CD4-positive, alpha-beta T cell treated with Interleukin-17A for 4 hours (primary cell): ENCODE measurements at places on chromosomes 2 and 18.

GRCh38 chr2:101231937-101232730, 20.6 kb upstream of the CNOT11 start:
- no peak for DNase-seq

GRCh38 chr18:51278045-51278649, 80.7 kb upstream of the MEX3C start:
- peak; percentile 9 for DNase-seq

- DNase-seq: no peak
These were observed 1212.4 kb downstream of the LRP1B start for GRCh38 chr2:140918426-140918825.

DNA sequence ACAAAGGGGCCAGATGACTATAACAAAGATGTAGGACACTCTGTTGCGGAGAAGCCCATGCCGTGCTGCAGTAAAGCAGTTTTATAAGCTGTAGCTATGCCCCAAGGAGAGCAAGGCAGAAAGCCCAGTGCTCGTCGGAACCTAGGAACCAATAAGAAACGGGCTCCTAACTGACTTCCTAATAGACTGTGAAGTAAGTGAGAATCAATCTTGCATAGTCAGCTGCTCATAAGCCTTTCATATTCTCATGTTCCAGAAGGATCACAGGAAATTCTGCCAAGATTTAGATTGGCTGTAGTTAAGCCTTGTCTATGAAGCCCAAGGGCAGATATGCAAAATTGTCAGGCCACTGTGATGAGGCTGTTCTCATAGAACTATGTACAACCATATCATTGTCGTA, 98.4 kb downstream of the RTTN start:
- no peak for DNase-seq

GRCh38 chr2:18500333-18500732, 60.1 kb downstream of the RDH14 start:
- no peak for DNase-seq

- no peak for DNase-seq
These were observed 6.0 kb upstream of the CTLA4 start for GRCh38 chr2:203861607-203862006.

GRCh38 chr2:176099728-176100546, at the start of gene HOXD12:
Gene HOXD12 (plus strand): TSS chr2:176099795. CDS start chr2:176099802, 7 bp downstream.
- no peak for DNase-seq

DNA sequence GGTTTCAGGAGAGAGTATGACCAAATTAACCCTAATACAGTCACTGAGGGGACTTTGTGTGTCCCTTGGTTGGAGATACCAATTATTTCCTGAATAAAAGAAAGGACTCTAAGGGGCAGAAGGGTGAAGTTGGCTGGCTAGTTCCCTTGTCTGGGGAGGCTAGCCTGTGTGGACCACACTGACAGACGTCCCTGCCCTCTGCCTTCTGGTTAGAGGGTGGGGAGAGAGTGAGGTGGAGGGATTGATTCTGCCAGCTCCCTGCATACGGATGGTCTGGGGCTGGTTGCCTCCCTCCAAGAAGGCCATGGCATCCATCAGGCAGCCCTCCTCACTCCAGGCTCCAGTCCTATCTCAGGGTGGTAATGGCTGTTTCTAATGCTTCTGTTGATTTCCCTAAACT, 37.4 kb upstream of the AFF3 start:
- DNase-seq: no peak

DNA sequence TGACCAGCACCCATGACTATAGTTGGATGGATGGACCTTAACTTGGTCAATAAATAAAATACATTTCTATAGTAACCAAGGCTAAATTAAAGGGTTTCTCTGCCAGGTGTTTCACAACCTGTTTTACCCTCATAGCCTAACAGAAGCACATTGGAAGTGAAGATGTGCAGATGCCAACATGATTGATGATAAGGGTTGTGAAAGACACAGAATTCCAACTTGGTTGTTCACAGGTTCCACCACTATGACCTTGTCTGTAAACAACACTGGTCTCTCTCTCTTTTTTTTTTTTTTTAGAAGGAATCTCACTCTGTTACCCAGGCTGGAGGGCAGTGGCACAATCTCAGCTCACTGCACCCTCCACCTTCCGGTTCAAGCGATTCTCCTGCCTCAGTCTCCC, 37.5 kb upstream of the PTH2R start:
- DNase-seq: no peak

DNA sequence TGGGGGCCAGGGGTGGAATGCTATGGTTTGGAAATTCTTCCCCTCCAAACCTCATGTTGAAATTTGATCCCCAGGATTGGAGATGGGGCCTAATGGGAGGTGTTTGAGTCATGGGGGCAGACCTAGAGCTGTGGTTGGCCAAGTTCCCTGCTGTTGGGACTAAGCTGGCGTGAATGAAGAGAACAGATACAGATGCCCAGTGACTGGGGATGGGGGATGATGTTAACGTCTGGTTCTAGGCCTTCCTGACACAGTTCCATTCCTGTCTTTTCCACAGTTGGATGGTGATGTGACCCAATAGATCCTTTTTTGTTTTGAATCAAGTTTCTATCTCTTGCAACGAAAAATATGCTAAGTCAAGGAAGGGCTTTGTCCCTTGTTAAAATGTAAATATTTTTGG, 23.7 kb downstream of the KLHL23 start:
- DNase-seq: no peak

DNA sequence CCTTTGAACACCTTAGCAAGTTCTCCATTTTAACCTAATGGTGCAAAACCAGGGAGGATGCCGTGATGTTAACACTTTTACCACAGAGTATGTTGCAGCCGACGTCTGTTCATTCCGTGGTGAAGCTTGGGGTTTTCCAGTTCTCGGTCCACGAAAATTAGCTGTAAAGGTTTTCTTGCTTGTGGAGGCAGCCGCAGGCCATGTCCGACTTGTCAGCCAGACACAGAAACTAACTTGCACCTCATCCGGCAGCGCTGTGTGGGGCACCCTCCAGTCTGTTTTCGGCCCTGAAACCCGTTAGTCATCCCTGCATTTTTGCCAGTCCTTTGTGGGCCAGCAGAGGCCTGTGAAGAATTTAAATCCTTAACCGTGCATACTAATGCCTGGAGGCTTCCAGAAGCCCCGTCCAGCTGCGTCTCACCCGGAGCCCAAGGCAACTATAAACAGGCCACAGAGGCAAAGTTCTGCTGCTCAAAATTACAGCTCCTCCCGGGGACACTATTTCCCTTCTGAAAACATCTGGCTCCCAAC, 70.6 kb downstream of the SH3YL1 start:
- DNase-seq: peak; percentile 20

DNA sequence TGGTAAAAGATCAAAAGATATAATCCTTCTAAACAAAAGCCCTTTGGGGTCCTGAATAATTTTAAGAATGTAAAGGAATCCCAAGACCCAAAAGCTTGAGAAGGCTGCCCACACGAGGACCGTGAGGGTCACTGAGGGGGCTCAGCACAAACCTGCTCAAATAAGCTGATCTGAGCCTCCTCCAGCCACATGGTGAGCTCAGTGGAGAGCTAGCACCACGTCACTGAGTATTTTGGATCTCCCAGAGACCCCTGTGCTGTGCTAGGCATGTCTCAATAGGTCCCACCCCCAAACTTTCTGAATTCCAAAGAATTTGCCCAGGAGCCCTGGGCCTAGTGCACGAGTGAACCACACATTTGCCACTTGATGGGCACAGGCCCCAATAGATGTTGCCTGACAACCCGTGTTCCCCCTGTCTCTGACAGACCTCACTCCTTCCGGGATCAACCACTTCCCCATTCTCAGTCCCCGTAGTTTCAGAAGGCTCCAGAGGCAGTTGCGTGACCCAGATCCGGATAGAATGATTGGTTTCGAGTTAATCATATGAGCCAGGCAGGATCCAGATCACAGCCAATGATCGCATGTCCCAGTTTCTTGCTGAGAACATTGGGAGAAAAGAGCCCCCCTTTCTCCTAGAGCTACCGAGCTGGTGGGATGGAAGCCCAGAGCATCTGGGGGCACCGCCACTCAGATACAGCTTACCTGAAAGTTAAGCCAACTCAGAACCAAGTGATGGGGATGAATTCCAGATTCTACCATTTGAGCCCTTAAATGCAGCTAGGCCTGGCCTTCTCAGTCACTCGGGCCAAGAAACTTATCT, 203.8 kb downstream of the TNS1 start:
- DNase-seq: no peak

DNA sequence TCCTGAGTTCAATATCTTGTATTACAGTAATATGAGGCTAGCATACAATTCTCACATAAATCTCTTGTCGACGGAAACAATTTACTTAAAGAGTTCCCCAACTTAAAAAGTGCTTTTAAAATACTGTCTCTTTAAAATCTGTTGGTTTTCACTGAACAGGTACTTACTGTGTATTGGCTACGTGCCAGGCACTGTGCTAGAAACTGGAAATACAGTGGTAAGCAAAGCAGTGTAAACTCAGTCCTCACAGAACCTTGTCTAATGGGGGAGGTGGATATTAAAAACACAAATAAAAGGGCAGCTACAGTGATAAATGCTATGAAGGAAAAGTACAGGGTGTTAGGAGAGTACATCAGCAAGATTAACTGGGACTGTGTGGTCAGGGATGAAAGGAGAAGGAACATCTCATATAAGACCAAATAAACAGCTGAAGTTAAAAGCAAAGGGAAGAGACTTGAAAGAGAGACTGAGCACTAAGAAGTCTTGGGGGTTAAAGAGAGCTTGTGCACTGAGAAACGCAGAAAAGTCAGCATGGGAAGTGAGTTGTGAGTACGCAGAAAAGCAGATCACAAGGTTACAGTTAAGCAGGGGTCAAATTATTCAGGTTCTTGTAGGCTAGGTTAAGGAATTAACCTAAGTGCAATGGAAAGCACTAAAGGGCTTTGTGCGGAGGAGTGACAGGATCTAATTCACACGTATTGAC, 52.5 kb downstream of the USP40 start:
- no peak for DNase-seq

GRCh38 chr2:132559921-132560320, 110.1 kb downstream of the LYPD1 start:
- DNase-seq: no peak

GRCh38 chr2:230899786-230900185, 25.3 kb downstream of the GPR55 start:
- DNase-seq: no peak

- DNase-seq: no peak
These were observed 383.8 kb downstream of the NRXN1 start for GRCh38 chr2:50648041-50648700.

DNA sequence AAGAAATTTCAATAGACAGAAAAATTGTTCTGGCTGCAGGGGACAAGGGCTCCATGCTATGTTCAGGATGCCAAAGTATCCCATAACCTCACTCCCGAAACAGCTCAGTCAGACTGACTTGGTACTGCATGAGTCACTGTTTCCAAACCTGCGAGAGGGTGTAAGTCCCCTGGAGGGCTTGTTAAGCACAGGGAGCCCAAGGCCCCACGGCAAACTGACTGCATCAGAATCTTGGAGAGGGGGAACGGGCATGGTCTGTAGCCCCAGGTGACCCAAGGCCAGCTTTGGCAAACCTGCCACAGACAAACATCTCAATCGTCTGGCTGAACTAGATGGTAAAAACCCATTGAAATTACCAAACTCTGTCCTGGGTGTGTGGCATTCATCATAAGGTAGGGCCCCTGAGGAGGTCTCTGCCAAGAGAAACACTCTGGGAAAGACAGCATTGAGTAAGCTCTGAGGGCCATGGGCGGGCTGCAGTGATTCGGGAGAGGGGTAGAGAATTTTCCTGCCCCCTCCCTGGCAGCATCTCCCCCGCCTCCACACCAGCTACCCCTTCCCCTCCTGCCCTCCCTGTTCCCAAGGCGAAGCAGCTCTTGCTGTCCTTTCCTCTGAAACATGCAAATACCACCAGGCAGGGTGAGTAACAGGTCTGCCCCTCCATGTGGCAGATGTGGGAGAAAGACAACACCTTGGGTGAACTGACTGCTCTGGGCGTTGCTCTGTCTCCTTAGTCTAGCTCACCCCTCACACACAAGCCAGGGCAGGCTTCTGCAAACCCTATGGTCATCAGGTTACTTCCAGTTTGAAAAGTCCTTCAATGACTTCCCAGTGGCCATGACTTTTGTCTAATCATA, 274.7 kb upstream of the SIX2 start:
- DNase-seq: no peak

DNA sequence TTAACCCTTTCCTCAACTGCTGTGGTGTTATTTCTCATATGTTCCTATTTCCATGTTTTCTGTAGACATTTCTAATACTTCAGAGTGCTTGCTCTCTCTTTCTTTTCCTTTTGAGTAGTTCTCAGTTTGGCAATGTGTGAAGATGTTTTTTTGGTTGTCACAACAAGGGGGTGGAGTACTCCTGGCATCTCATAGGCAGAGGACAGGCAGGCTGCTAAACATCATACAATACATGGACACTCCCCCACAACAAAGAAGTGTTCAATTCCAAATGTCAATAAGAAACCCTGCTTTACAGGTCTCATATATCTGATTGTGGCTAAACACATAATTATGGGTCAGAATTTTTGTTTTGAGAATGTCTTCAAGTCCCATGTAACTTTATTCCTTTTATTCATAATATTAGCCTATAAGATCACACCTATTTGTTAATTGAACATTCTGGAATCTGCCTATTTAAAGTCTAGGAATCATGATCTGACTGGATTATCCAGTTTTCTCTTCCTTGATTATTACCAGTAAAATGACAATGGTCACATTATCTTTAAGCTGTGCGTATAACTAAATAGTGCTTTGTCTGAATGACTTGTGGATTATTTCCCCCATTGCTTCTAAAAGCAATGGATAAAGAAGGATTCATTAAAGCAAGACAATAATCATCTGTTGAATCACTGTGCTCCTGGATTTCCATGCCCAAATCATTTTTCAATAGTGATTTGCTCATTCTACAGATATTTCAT, 46.8 kb upstream of the ITPRID2 start:
- no peak for DNase-seq

DNA sequence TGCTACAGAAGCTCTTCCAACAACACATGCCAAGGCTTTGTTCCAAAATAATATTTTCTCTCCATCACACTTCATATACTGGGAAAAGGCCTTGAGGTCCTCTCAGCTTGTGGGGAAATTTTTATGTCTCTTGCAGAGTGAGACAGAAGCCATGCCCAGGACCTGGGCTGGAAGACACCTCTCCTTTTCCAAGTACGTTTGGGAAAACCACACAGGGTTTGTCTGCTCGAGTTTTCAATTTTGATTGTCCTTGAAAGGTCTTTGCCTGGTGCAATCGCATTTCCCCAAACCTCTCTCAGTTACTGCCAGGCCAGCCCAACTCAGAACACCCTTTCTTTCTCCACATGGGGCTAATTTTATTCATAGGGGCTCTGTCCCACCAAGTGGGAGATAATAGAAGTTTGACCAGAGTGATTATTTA, 272.2 kb downstream of the OSR1 start:
- DNase-seq: no peak
